Smooth muscle cell of the umbilical artery (primary cell): ENCODE measurements at places on chromosomes 7 and 10. TPM values are rescaled to one million over a fixed set of nuclear protein-coding genes. Genes with fewer than 3 reads are reported as not detected.

Gene MKX
- 0.23 and 2.7 TPM in 2 replicates for total RNA-seq

Gene EMX2
- total RNA-seq: 0.59 and 0.65 TPM in 2 replicates

Gene YKT6
- 108 and 121 TPM in 2 replicates for total RNA-seq

Gene SUGCT
- 16.0 and 17.4 TPM in 2 replicates for total RNA-seq

Gene SLC35G1
- total RNA-seq: 3.1 and 3.9 TPM in 2 replicates

Gene TMEM196
- total RNA-seq: not detected in 2 replicates

Gene GPRIN2
- not detected in 2 replicates for total RNA-seq

Gene ZNF425
- total RNA-seq: 3.6 and 4.5 TPM in 2 replicates

Gene FAM237B
- 0.05 TPM in 1 of 2 replicates, not detected in the other for total RNA-seq

Gene HOXA5
- 1.8 and 2.7 TPM in 2 replicates for total RNA-seq

Gene PDE6C
- not detected in 2 replicates for total RNA-seq

Gene ACBD7
- 0.28 and 0.30 TPM in 2 replicates for total RNA-seq

Gene PRPS1L1
- total RNA-seq: not detected in 2 replicates

Gene PYROXD2
- 12.5 and 20.1 TPM in 2 replicates for total RNA-seq

Gene COL17A1
- 0.30 and 3.1 TPM in 2 replicates for total RNA-seq

Gene GPR158
- under 0.01 and 0.05 TPM in 2 replicates for total RNA-seq
